ENCODE measurements at places on chromosomes 2 and 18.
A peak's percentile ranks its signal among the peaks of the same experiment; 100 is the strongest.

DNA sequence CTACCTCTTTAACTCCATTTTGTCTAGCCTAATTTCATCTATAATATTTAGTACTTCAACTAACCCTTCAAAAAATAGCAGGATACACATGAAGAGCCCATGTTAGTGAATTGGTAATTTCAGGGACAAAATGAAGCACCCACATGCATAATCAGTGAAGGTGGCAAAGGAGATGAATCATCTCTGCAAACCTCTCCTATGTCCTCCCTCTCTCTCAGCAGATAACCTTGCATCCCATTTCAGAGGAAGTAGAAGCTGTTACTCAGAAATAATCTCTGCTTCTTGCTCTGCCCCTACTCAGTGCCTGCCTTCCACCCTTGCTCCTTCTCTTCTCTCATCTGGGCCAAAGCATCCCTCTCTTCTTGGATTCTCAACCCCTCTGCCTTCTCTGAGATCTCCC is 60.2 kb upstream of the CAVIN2 start:
- no peak for DNase-seq

GRCh38 chr18:36499938-36500337 is 202.4 kb downstream of the FHOD3 start:
- no peak for DNase-seq

- DNase-seq, result no peak
These were observed 2.7 kb upstream of the GKN1 start for GRCh38 chr2:68971591-68972231.

GRCh38 chr2:207676827-207677354 is 34.5 kb upstream of the CCNYL1 start:
- no peak for DNase-seq

- DNase-seq, result no peak
These were observed 16.6 kb downstream of the SOWAHC start for GRCh38 chr2:109630441-109631430.

GRCh38 chr2:17328161-17328560 is 190.1 kb downstream of the RAD51AP2 start:
- no peak for DNase-seq

DNA sequence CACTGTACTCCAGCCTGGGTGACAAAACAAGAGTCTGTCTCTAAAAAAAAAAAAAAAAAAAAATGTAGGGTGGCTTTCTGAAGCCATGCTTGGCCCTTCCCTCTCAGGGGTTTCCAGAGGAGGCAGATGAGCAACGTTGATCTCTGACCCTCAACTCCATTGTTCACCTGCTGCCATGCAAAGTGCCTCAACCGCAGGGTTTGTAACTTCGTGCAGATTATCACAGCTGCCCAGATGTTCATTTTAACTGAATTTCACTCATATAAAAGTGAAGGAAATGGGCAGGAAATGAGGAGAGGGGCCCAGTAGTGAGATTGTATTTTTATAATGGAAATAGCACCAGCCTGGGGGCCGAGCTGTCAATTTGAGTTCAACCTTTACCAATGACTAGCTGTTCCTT is 14.9 kb upstream of the B3GNT2 start:
- no peak for DNase-seq

- DNase-seq, result no peak
These were observed 9.3 kb upstream of the PLB1 start for GRCh38 chr2:28486526-28486925.

- DNase-seq, result no peak
These were observed 31.8 kb upstream of the IMP4 start for GRCh38 chr2:130310881-130311280.

GRCh38 chr2:230643576-230644291 is 68.9 kb upstream of the CAB39 start:
- no peak for DNase-seq

DNA sequence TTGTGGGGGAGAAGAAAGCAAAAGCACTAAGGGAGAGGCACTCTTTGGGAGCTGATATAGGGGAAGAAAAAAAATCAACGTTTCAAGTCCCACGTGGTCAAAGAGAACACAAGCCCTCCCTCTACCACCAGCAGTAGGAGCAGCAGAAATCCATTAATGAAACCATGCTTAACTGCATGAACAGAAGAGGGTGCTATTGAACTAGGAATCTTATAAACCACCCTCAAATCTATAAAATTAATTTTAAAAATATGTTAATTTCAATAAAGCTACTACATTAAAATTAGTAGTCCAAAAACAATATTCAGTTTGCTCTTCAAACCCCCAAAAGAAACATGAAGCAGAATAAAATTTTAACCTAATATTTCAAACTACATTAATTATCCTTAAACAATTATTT is 147.8 kb downstream of the TMEM18 start:
- DNase-seq, result peak; percentile 42

- no peak for DNase-seq
These were observed 37.8 kb upstream of the RBM44 start for GRCh38 chr2:237760506-237761502.

DNA sequence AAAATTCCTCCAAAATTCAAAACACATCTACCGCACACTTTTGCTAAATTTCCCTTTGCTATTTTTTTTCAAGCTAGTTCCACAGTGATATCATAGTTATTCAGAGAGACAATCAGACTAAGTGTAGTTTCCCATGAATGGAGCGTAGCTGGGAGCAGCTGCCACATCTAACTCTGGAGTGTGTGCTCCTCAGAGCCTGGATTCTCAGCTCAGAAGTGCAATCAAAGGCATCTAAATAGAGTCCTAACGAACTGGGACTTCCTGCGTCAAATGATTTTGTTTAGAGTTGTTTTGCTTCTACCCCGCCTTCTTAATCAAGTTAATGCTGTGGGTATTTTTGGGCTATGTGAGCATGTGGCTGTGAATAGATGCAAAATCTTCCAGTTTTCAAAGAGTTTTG is 160.3 kb downstream of the TMEM18 start:
- no peak for DNase-seq

- DNase-seq, result no peak
These were observed 121.2 kb downstream of the CCBE1 start for GRCh38 chr18:59575995-59576394.

- no peak for DNase-seq
These were observed 38.1 kb upstream of the TGIF1 start for GRCh38 chr18:3411854-3412268.

DNA sequence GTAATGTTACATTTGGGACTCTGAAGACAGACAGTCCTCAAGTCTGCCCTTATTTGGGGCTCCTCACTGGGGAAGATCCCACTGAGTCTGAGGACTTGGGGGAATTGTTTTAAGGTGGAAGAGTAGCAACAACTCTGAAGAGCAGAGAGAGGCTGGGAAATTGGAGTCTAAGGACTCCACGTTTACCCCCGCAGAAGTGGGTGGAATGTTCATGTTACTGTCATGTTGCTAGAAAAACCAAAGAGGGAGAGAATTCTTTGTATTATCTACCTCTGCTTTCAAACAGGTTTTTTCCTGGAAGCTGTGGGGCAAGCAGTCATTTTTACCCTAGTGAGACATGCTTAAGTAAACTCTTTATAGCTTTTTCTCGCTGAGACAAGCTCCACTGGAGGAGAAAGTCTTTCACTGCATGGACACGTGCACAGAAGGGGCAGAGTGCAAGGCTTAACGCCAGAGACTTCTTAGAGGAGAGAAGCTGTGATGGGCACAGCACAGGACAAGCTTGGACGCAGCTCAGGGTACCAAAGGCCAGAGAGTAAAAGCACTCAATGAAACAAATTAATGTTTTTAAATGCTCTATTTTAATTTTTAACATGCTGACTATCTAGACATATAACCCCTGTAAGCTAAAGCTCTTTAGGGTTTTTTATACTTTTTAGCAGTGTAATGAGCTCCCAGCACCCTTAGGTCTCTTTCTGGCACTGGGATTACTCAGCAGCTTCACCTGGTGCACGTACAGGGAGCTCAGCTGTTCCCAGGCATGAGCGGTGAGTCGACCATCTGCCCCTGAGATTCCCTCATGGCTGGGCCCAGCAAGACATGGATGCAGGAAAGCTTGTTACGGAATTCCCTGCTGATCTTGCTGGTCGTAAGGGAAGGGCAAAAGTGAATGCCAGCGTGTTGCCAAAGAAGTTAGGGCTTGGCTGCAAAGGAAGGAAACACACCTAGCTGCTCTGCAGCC is 54.5 kb upstream of the BIN1 start:
- no peak for DNase-seq

DNA sequence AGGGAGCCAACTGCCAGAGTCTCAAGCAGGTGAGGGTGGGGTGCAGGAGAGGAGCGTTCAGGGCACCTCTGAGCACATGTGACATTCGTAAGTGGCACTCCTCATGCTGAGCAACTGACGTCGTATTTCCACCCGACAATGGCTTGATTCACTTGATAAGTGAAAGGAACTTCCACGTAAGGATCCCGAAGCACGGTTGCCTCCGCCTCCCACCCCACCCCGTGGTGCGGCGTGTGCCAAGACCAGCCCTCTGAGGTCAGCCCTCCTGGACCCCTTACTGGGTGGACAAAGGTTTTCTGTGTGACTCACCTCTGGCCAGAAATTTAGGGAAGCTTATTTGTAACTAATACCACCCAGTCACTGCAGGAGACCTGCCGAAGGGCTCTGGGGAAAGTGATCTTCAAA is 59.9 kb downstream of the AGAP1 start:
- no peak for DNase-seq

- no peak for DNase-seq
These were observed 61.6 kb downstream of the MOB4 start for GRCh38 chr2:197577446-197577845.
